ENCODE measurements at places on chromosomes 2 and 18.

DNA sequence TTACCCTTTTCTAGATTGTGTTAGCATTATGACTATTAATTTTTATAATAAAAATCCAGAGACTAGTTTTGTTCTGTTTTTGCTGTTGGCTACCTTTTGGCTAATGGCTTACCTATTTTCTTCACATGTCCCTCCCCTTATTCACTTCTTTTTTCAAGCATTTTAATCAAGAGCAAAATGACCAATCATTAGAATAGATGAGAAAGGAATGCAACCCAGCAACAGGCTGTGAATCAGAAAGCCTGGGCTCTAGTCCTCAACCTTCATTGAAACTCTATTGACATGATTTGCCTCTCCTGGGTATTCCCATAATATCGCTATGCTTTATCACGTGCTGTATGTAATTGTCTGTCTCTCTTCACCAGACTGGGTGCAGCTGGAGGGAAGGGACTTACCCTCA lies 370.1 kb downstream of the IRS1 start:
- no peak for DNase-seq

GRCh38 chr2:8656160-8656641 lies 25.7 kb upstream of the ID2 start:
- no peak for DNase-seq

GRCh38 chr2:201414099-201415023 lies 36.9 kb downstream of the TRAK2 start:
- DNase-seq, result peak; percentile 69

GRCh38 chr18:31876707-31877106 lies 66.2 kb downstream of the TRAPPC8 start:
- DNase-seq, result peak; percentile 9

DNA sequence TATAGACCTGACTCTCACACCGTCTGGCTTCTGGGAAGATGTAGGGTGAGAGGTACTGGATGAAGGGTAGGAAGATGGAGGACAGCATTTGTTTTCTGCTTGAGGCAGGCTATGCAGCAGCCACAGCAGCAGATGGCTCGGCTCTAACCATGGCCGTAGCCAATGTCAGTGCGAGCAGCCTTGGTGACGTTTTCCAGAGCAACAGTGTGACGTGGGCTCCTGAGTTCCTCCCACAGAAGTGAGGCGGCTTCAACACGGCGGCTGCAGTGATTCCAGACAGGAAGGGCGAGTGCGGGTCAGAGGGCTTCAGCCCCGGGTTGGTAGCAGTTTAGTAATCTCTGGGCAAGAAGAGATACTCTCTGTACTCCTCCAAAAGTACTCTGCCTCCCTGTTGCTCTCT lies 133.0 kb upstream of the MYT1L start:
- no peak for DNase-seq

GRCh38 chr2:134347756-134348155 lies 93.9 kb downstream of the MGAT5 start:
- DNase-seq, result no peak

GRCh38 chr2:128206245-128206644 lies 112.4 kb downstream of the HS6ST1 start:
- no peak for DNase-seq

- DNase-seq, result no peak
Observed at GRCh38 chr2:139048017-139048416, 267.8 kb upstream of the NXPH2 start.

GRCh38 chr2:38489846-38490245 lies 112.8 kb upstream of the ATL2 start:
- DNase-seq, result no peak

DNA sequence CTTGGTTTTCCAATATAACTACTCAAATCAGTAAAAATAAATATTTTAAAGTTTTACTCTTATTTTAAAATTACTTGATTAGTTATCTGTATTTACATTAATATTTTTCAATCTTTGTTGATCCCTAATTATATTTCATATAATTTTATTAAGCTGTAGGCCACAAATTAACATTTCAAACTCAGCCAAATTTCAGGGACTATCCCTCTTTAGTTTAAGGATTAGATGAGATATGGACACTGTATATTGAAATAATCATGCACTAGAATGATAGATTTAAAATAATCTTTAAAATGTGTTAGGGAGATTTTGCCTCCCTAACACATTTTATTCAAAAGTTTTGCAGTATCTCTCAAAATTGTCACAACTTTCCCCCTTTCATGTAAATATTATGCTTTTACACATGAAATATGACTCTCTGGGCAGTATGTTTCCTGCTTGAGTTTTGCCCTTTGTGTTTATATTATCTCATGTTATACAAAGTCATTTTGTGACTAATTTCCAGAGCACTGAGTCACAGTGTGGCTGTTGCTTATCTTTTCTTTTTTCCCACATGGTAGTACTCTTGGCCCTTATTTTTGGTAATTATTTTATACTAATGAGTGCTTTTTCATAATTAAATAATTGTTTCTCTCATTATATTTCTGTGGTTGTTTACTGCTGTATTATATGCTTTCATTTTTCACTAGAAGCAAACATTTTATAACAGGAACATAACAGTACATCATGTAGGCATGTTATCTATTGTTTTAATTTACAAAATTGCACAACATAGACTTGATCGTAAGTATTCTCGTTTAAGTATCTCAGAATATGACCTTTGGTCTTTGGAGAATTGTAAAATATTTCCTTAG lies 1.2 kb downstream of the TFPI start:
- DNase-seq, result peak; percentile 85

DNA sequence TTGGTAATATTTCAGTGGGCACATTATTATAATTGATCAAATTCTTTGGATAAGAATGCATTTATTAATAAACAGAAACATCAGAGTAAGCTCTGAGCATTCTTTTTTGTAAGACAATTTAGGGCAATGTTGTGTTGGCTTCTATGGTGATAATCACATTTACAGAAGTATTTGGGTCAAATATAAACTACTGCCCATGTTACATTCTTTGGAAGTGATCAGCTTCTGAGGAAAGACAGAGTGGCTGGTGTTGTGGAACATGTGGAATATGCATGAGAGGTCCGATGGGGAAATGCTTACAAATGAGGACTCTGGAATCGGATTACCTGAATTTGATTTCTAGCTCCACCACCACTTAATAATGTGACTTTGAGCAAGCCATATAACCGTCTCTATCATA lies 19.4 kb downstream of the SERPINB13 start:
- no peak for DNase-seq

GRCh38 chr18:44759925-44760342 lies 79.2 kb downstream of the SETBP1 start:
- DNase-seq, result no peak

DNA sequence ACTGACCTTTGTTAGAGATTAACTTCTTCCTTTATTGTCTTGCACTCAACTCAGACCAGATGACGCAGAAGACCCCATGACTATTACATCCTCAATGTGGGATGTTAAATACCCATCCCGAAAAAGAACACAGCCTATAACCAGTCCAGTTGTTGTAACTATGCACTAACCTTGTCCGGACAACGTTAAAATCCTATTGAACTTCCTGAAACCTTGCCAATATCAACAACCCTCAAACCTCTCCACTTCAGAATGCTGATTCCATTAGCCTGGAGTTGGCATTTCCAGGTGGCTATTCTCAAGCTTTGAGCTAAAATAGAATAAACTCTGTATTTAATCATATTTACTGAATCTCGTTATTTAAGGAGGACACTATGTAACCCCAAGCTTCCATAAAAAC lies 13.6 kb downstream of the NMS start:
- DNase-seq, result no peak

GRCh38 chr2:30655660-30656059 lies 151.6 kb downstream of the CAPN13 start:
- peak; percentile 34 for DNase-seq

DNA sequence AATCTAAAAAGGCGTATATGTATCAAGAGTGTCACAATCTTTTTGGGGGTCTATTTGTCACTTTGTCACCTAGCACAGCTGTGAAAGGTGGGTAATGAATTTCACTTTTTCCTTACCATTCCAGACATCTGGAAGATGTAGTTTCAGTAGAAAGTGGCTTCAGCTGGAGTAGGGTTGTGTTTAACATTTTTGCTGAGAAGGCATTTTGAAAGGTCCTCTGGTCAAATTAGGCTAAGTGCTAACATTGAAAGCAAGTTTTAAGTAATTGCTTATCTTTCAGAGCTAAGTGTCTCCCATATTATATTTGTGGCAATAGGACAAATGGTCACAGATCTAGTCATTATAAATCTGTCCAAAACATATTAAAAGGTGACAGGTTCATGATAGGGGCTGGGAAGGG lies 542.1 kb upstream of the SPHKAP start:
- DNase-seq, result no peak

DNA sequence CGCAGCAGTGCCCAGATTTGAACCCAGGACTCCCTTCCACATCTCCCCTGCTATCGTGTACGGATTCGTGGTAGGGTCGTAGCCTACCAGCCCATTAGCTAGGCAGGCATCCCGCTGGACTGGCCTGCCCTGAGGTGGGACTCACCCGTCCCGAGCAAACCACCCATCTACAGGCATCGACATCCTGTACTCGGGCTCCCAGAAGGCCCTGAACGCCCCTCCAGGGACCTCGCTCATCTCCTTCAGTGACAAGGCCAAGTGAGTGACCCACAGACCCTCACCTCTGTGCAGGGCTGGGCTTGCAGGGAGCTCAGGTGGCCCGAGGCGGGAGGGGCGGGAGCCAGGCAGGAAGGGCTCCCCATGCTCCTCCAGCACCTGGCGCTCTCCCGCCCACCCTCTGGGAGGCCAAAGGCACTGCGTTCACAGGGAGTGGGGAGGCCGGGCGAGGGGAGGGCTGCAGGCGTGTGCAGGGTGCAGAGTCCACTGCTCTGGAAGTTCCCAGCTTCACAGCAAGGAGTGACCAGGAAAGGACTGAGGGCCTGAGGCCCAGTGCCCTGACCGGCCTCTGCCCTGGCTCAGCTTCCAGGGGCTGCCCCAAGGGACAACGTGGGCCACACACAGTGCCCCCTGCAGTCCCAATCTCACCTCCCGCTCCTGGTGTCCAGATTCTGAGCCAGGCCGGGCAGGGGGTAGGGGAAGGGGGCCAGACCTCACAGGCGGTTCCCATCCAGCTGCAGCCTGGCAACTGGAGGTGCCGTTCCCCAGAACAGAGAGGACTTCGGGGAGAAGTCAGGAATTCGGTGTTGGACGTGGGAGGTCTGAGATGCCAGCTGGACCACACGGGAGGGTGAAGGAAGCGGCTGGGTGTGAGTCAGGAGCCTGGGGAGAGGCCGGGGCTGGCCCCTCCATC lies 5.4 kb downstream of the AGXT start:
- no peak for DNase-seq

GRCh38 chr2:64092502-64092901 lies 51.7 kb downstream of the PELI1 start:
- no peak for DNase-seq

DNA sequence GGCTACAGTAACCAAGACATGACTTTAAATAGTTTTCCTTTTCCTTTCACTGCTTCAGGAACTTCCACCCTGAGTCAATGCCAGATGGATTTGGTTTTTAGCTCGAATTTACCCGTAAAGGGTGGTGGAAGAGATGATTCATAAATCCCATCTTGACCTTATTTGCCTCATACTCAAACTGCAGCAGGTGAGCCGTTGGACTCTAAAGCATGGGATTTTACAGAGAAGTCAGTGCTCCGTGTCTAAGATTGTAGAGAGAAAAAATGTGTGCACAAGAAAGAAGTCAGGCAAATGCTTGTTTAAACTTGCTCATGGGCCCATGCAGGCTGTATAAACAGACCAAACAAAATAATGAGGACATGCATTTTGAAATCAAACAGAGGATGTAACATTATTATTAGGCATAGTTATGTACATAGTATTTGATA lies 369.7 kb upstream of the TRIB2 start:
- no peak for DNase-seq

- DNase-seq, result no peak
Observed at GRCh38 chr2:236298924-236299475, 34.8 kb upstream of the ASB18 start.

- DNase-seq, result no peak
Observed at GRCh38 chr2:60719331-60719730, 36.7 kb upstream of the PAPOLG start.

DNA sequence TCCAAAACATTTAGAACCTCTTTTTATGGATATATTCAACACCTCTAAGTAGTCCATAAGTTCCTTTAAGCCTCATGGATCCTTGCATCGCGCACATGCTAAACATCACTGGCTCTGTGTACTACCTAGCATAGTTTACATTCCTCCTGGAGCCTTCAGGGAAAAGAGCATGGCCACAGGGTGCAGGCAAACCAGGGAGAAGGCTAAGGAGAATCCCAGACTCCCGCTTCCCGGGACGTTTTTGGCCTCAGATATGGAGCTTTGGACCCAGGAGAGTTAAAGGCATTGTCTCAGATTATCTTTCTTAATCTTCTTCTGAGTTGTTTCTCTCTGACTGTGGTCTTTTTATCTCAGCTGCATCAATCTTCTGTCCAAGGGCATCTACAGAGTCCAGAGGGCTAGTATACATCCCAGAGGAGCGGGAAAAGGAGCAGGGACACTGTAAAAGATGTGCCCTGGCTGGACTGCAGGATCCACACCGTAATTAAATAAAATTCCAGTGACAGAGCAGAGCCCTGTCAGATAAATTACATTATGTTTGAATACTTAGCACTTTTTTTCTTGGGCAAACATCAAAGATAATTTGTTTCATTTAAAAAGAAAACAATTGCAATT lies 36.9 kb downstream of the RIT2 start:
- DNase-seq, result no peak

GRCh38 chr2:35504419-35504818 lies 851.2 kb upstream of the CRIM1 start:
- DNase-seq, result no peak

DNA sequence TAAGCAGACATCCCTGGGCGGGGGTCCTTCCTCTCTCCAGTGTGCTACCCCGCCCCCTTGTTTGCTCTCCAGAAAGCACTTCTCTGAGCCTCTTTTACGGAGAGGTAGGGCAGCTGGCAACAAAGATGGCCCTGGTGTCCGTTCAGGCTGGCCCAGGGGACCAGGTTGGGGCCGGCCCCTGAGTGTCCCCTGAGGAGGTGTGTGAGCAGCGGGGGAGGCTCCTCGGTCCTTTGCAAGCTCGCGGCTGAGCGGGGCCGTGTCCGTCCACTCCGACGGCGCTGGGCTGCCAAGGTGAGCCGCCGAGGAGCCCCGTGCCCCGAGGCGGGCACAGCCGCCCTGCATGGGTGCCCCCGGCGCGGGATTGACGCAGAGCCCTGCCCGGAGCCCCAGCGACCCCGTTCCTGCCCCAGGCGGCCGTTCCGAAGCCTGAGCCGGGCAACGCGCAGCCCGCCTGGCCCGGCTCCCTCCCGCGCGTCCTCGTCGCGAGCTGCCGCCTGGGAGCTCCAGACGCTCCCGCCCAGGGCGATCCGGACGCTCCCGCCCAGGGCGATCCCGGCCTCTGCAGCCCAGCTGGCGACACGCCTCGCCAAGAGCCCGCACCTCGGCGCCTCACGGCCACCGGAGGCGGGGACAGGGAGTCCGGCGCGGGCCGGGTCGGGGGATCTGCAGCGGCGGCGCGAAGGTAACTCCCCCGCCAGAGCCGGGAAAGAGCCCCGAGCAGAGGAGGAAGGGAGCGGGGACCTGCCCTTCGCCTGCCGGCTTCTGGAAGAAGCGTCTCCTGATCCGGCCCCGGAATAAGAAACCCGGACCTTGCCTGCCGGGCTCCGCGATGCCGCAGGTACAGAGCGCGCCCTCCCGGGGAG lies at the start of gene PROKR1:
Gene PROKR1 (plus strand): TSS at position 569 of the 863 bp plus-strand sequence. CDS start 2,243 bp downstream, outside the sequence.
- peak; percentile 17 for DNase-seq
